Activated CD4-positive, alpha-beta T cell treated with anti-CD3 and anti-CD28 coated beads for 36 hours (primary cell): ENCODE measurements at places on chromosomes 1 and 21.

- DNase-seq: peak; percentile 48
Observed at GRCh38 chr1:117534995-117535467, 70.8 kb upstream of the TENT5C start.

- no peak for DNase-seq
Observed at GRCh38 chr1:174197547-174197946, 38.2 kb downstream of the RABGAP1L start.

DNA sequence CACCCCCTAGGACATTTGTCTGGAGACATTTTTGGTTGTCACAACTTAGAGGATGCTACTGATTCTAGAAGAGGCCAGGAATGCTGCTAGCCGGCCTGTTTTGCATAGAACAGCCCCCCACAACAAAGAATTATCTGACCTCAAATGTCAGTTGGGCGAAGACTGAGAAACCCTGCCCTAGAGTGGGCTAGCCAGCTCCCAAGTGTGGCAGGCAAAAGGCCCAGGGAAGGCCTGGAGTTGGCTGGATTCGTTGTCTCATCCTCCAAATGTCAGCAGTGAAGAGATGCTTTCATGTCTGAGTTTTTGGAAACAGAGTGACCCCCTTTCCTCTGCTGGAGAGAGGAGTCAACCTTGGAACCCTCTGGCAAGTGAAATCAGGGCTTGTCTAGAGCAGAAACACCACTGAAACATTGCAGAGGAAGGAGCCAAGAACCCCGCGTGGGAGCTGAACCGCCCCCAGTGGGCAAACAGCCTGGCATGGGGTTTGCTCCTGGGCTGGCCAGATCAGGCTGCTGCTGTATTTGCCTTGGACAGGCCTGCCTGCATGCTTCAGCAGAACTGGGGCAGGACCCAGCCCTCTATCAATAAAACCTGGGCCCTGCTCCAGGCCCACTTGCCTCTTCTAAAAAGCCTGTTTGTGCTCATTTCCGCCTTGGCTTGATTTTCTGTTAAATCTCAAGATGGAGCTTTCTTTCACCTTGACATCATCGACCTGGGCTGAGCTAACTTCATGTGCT, 32.9 kb downstream of the RASSF5 start:
- no peak for DNase-seq

- DNase-seq: no peak
Observed at GRCh38 chr1:8040586-8040985, 14.5 kb upstream of the ERRFI1 start.

DNA sequence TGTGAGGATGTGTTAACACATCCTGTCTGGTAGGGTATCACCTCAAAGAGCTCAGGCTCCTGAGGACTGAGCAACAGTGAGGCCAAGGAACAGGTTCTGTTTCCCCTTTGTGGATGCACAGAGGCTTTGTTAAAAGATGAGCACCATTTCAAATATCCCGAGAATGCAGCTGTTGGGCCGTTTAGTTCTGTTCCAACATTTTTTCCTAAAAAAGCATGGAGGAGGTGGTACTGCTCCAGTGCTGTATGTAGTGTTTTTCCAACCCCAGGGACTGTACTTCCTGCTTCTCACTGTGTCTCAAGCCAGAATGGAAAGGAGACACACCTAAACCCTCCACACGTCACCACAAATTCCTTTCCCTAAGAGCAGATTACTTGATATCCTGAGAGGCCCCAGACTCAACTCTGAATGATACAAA, 53.8 kb upstream of the BCL10 start:
- DNase-seq: no peak

DNA sequence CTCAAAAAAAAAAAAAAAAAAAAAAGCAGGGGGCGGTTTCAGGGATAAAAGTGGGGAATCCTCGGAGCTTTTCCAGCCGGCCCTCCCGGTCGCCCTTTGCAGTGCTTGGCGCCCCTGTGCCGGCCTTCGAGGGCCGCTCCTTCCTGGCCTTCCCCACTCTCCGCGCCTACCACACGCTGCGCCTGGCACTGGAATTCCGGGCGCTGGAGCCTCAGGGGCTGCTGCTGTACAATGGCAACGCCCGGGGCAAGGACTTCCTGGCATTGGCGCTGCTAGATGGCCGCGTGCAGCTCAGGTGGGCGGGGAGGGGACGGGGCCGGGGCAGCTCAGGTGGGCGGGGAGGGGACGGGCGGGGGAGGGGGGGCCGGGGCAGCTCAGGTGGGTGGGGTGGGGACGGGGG, 25.3 kb downstream of the RNF223 start:
- no peak for DNase-seq

- DNase-seq: no peak
Observed at GRCh38 chr1:229022595-229023333, 248.1 kb upstream of the RAB4A start.

GRCh38 chr1:39690794-39691382, 345 bp downstream of the HPCAL4 start:
- peak; percentile 19 for DNase-seq

DNA sequence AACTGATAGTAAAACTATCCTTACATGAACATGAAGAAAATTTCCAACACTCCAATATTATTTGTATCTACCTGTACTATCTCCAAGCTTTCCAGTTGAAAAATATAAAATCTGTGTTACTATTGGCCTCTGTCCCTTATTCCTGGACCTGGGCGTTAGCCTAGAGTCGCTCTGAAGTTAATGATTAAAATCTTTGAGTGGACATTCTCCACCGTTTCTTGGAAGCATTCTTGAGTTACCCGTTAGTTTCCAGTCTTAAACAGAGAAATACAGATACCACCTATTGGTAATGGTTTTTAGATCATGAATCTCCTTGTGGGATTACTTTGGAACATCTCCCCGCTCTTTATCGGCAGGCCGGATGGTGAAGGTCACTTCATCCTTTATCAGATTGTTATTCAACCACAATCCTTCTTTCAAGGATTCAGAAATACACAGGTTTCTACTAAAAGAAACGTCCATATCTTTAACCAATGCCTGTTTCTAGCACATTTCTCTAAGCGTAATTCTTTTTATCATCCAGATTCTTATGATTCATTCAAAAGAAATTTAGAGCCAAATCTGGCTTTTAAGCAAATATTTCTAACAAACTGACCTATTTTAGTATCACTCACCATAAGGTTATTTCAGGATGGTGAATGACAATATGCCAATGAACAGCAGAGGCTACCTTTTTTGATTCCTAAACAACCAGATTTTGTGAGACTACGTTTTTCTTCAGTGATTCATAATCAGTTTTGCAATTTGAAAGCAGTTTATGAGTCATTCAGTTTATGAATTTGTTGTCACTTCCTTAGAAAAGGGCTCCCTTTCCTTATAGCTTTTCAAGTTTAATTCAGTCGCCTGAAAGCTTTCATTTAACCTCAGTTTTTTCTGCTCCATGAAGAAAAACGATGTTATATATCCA, 70.2 kb upstream of the ERRFI1 start:
- no peak for DNase-seq

- DNase-seq: no peak
Observed at GRCh38 chr1:10515301-10515975, 40.7 kb downstream of the PEX14 start.

DNA sequence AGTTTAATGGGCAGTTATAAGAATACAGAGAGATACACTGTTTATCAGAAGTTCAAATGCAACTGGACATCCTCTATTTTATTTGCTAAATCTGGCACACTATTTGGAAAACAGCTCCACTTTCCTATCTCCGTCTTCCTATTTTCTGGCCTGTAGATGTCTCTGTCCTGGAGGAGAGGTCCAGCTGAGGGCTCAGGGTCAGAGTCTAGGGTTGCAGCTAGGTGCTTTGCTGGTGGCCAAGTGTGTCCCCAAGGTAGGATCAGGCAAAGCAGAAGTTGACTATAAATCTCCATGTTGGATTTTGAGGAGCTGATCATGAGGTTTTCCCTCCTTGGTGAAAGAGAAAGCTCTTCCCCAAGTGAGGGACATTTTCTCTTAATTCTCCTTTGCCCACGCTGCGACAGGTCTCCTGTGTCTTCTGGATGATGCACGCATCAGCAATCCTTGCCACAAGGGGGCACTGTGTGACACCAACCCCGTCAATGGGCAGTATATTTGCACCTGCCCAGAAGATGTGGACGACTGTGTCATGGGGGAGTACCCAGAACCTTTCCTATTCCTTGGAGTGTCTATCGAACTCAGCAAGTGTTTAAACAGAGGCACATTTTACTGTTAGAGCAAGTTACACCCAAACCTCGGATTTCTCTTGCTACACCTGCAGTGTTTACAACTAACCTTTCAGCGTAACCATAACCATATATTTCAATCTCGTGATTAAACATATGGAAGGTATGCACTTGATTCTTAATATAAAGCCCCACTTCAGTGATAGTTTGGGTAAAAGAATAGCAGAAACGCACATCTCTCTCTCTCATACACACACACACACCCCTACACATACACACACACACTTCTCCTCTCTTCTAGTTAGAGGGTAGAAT, 10.2 kb downstream of the ADAM30 start:
- peak; percentile 78 for DNase-seq

- no peak for DNase-seq
Observed at GRCh38 chr1:200243042-200243437, 166.8 kb downstream of the ZNF281 start.

DNA sequence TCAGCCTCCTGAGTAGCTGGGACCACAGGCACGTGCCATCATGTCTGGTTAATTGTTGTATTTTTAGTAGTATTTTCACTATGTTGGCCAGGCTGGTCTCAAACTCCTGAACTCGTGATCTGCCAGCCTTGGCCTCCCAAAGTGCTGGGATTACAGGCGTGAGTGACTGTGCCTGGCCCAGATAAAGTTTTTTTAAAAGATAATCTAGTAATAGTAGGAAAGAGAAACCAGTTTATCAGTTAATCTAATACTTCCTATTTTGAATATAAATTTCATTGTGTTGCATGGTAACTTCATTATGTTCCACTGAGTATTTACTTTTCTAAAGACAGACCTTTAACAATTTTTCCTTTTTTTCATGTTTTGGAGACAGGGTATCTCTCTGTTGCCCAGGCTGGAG, 10.0 kb downstream of the RABGAP1L start:
- no peak for DNase-seq

DNA sequence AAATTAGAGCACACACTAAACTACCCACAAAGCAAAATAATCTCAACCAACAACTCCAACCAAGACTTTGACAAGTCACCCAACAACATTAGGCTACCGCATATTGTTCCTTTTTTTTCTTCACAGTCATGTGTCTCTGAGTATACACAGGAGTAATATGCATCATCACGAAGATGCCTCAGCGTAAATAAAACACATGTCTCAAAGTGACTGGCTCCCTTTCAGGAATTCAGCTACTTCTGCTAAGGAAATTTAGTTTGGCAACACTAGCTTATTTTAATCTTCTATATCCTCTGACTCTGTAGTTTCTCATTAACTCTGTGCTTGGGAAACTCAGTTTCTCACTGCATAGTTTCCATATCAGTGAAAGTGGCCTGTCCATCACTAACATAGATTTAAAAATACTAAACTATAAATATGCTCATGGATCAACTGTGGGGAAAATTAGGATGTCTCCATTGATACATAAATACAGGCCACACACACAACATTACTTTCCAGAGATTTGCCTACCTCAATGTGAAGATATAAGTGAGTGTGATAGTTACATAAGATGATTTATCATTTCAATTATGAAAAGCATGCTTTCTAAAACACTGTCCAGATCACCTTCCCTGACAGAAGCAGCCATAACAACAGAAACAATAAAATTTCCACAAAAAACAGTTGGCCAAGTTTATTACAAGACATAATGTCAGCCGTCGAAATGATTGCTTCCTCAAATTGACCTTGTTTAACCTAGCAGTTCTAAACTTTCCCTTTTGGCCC, 113.2 kb downstream of the PTGER3 start:
- DNase-seq: no peak

- no peak for DNase-seq
Observed at GRCh38 chr1:175307160-175307559, 114.6 kb upstream of the KIAA0040 start.

GRCh38 chr1:76154206-76154956, 79.8 kb downstream of the ST6GALNAC3 start:
- peak; percentile 90 for DNase-seq

- DNase-seq: no peak
Observed at GRCh38 chr1:63119575-63120155, 202.7 kb upstream of the FOXD3 start.

DNA sequence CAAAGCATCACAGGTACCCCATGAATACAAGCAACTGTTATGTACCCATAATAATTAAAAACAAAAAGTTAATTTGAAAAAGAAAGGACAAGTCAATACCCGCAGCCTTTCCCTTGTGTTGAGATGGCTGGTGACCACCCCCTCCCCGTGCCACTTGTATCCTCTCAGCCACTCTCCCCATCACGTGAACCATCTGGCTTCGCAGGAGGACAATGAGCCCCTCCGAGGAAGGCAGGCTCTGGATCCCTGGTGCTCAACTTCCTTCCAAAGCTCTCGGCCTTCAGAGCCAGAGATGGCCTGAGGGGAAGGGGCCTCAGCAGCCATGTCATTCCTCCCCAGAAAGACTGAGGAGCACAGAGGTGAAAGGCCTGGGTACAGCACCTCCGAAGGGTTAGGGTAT, 120.4 kb upstream of the RAB4A start:
- DNase-seq: no peak

- DNase-seq: no peak
Observed at GRCh38 chr1:209323743-209324142, 259.8 kb upstream of the CAMK1G start.

DNA sequence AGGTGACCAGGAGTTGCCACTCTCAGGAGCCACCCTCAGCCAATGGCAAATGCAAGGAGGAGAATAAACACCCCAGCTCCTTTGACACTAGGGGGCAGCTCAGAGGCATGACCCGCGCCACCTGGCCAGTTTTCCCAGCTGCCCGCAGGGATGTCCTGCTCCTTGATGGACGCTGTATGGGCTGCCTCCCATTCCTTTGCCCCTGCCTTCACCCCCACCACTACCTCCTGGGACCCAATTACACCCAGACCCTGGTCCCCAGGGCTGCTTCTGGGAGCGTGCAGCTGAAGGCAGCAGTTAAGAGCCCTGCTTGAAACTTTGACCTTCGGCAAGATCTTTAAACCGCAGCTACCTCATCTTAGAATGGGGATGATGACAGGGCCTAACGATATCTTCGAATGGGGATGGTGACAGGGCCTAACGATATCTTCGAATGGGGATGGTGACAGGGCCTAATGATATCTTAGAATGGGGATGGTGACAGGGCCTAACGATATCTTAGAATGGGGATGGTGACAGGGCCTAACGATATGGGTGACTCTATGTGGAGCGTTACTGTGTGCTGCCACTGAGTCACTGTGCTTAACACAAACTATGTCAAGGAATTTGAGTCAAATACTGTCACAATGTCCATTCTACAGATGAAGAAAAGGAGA, 163.0 kb upstream of the KAZN start:
- no peak for DNase-seq

DNA sequence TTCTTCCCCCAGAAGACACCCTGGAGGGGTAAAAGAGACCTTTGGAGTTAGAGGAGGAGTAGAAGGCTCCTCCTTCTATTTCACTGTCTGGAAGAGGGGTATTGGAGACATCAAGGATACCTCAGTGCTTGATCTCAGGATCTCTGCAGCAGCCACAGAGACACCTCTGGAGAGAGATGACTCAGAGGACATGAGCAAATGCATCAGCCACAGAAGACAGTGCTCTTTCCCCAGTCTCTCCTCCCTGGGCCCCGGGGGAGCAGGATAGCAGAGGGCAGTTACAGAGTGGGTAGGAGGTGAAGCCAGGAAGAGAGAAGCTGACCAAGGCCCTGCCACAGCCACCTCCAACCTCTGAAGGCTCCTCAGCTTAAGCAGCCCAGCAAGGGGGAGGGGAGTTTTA, 15.3 kb upstream of the TEDDM1 start:
- DNase-seq: no peak

GRCh38 chr1:169692756-169693460, 18.5 kb downstream of the SELL start:
- DNase-seq: peak; percentile 63

- no peak for DNase-seq
Observed at GRCh38 chr1:210830034-210831028, 303.6 kb downstream of the KCNH1 start.
